ENCODE measurements at places on chromosomes 2 and 18.

- DNase-seq: no peak
These were observed 294.9 kb downstream of the DYSF start for GRCh38 chr2:71748227-71748626.

DNA sequence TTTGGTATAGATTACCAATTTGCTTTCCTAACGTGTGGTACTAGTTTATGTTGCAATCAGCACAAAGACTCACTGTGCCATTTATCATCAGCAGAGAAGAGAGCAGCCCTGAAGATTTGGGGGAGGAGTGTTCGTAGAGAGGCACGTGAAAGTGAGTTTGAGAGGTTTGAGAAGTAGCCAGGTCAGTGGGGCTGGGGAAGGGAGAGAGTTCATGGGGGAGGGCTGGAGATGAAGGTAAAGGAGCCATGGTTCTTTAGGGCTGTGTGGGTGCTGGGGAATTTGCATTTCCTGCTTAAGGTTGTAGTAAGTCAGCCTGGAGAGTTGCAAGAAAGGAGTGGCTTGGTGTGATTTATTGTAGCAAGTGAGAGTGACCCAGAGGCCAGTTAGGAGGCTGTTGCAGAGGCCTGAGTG is 172.1 kb downstream of the NEDD4L start:
- no peak for DNase-seq

DNA sequence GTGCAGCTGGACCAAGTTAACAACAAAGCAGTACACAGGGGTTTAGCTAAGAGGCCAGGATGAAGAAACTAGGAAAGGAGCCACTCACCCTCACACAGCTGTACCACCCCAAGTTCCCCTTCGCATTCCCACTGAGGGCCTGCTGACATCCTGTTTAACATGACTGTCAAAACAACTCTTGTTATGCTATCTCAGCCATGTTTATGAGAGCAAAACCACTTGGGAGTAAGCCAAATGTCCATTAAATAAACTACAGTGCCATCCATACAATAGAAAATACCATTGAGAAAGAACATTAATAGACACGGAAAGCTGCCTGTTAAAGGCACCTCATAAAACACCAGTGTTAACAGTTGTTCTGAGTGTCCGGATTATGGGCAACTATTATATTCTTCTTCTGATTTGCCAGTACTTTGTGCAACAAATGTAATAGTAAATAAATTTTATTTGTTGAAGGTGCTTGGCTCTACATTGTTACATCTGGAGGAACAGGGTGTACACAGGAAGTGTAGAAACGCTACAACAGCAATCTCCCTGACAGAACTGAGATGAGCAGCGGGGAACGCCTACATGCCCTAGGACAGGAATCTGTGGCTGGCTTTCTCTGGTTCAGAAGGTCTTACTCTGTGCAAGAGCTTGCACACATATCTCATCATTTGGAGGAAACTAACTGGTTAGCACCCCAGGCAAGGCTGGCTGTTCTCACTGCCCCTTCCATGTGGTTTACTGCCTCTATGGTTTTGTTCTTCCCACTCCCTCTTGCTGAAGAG is 85.6 kb downstream of the EHD3 start:
- DNase-seq: no peak

GRCh38 chr2:143150287-143150686 is 21.1 kb downstream of the ARHGAP15 start:
- no peak for DNase-seq

- no peak for DNase-seq
These were observed 479.9 kb upstream of the TNP1 start for GRCh38 chr2:217339753-217340152.

DNA sequence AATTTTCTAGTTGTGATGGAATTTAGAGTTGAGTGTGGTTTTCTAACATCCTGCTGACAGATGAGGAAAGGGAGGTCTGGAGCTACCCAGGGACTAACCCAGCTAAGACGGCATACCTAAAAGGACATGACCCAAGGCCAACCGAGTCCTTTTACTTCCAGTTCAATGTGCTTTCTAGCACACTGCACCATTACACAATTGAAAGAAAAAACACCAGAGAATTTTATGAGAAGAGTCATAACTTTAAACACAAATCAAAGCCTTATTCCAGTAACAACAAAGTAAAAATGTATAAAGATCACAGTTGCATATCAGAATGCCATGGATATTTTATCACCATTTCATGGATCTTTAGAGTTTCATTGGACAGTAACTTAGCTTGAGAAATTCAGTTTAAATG is 480.3 kb downstream of the MEIS1 start:
- DNase-seq: no peak
